Astrocyte (in vitro differentiated cells and primary cell): ENCODE measurements at places on chromosomes 12 and 14. TPM values are rescaled to one million over a fixed set of nuclear protein-coding genes. Genes with fewer than 3 reads are reported as not detected.

SPRYD4 gene
- total RNA-seq = 1.6 and 2.0 TPM in 2 replicates

ATF7IP gene
- 107 and 115 TPM in 2 replicates for total RNA-seq

SIX4 gene
- total RNA-seq = 11.2 and 14.0 TPM in 2 replicates

NRXN3 gene
- 12.6 and 18.0 TPM in 2 replicates for total RNA-seq

SMIM41 gene
- 0.18 TPM in 1 of 2 replicates, not detected in the other for total RNA-seq

B4GALNT3 gene
- 3.6 and 4.6 TPM in 2 replicates for total RNA-seq

RDH16 gene
- total RNA-seq = 0.31 and 0.32 TPM in 2 replicates

BHLHE41 gene
- 2.9 and 4.3 TPM in 2 replicates for total RNA-seq

SLC17A8 gene
- total RNA-seq = not detected in 2 replicates
